Left lobe of liver (tissue), 2 donors: ENCODE measurements at places on chromosomes 1 and 21.

DNA sequence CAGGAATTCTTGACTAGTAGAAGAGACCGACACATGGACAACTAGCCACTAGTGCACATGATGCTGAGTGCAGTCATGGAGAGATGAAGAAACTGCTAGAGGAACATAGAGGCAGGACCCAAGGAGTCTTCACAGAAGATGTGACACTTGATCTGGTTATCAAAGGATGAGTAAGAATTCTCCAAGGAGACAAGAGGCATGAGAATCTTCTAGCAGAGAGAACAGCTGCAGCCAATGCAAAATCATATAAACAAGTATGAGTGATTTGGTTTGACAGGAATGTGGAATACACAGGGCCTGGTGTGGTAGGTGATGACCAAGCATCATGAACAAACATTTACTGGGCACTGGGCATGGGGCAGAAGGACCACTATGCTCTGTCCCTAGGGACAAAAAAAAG lies 140.9 kb upstream of the CTTNBP2NL start:
- no peak for DNase-seq

DNA sequence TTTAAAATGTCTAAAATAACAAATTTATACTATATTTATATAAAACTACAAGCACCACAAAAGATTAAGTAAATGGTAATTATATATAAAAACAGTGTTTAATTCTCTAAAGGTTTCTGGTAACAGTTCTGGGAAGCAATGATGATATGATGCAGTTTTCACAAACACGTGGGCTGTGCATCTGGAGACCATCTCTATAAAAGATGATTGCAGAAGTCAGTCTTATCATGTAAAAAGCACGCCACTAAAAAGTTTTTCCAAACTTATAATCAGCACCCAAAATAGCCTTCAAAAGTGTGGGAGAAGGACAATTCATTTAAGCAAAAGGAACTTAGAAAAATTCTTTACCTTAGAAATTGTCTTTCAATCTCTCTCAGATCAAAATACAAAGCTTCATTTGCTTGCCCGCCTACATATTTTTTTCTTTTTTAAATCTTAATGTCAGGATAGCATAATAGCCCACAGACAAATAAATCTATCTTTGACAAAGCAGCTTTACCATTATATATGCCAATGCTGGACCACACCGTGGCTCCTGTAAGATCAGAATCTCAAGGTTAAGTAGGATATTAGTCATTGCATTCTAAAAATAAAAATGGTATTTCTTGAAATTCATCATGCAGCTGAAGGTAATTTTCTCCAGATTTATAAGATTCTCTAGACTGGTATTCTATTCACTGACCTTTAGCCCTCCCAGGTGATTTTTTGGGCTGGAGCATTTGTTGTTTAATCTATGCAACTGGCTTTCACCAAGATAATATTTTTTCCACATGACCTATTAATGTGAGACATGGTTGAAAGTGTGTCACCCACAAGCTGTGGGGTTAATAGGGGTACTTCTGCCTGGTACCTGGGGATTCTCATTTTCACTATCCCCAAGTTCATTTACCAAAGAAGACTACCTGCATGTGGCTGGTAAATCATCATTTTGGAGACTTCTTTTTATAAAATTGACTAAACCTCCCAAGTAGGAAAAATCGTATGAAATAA lies 189.6 kb upstream of the ST6GALNAC5 start:
- no peak for DNase-seq

- no peak for DNase-seq
Observed at GRCh38 chr1:36034692-36035091, 49.2 kb upstream of the TEKT2 start.

DNA sequence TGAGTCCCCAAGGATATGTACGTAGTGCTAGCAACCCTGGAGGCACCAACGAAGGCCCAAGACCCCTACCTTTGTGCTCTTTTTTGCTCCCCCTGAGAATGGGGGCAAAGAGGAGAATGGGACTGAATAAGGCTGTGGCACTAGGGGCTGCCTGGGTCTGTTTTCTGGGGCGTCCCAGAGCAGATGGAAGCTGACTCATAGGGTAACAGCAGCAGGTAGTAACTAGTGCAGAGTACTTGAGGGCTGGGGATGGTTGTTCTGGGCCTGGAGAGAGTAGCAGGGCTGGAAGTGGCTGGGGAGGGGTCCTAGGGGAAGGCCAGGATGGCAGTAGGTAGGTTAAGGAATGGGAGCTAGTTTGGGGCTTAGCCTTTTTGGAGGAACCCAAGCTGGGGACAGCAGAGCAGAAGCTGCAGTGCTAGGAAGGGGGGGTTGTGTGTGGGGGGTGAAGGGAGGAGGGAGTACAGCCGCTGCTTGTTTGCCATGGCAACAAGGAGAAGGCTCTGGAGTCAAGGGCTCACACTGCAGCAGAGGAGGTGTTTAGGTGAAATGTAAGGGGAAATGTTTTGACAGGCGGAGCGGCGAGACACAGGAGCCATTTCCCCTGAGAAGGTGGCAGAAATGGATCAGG lies 1.8 kb downstream of the NCDN start:
- DNase-seq: no peak

DNA sequence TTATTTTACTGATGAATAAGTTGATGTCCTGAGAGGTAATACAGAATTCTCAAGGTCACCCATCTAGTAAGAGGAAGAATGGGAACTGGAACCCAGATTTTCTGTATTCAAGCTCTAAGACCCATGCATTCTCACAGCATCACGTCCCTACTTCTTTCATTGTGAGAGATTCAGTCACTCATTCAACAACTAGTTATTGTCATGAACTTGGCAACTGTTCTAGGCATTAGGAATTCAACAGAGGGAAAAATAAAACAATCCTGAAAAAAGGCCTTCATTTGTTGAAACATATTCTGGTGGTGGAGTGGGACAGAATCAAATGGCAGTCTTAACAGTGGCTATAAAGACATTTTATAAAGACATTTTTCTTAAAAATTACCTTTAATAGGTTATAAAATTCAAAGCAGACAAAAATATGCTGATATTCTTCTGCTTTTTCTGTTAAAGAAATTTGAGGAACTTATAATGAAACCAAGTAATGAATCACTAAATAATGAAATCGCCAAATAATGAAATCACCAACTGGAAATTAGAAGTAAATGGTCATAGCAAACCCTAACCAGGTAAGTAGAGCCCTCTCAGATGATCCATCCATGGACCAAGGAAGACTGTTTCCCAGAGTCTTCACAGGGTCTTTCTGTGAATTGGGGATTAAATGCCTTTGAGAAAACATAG lies 136.5 kb upstream of the DPYD start:
- no peak for DNase-seq

GRCh38 chr1:75373542-75374159 lies 237.3 kb downstream of the SLC44A5 start:
- no peak for DNase-seq

DNA sequence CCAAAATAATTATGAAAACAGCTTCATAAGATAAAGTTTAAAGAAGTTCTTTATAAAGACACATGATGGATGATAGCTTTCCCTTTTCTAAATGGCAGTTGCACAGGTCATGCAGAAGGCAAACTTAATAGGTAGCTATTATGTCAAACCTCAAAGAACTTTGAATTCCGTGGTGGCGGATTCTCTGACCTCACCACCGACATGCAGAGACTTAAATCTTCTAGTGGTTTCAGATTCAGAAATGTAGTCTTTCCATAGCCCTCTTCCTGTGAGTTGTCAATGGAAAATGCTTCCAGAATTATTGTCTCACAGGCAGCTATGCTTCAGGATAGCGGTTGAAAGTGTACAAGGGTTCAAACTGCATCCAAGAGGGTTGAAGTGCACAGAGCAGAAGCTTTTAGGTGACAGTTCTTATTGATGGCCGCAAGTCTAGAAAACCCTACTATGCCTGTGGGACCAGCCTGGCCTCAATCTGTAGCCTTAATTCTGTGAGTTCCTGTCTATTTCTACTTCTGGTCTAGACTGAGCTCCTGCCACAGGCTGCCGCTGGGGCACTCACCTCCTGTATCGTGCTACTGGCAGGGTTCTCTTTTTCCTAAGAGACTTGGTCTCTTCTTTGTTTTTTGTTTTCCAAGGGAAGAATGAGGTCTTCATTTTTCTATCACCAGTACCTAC lies 117.0 kb upstream of the ERRFI1 start:
- DNase-seq: no peak

- DNase-seq: no peak
Observed at GRCh38 chr21:43312011-43312410, 114.9 kb downstream of the SIK1 start.

- no peak for DNase-seq
Observed at GRCh38 chr1:201361652-201362504, 15.6 kb downstream of the TNNT2 start.

DNA sequence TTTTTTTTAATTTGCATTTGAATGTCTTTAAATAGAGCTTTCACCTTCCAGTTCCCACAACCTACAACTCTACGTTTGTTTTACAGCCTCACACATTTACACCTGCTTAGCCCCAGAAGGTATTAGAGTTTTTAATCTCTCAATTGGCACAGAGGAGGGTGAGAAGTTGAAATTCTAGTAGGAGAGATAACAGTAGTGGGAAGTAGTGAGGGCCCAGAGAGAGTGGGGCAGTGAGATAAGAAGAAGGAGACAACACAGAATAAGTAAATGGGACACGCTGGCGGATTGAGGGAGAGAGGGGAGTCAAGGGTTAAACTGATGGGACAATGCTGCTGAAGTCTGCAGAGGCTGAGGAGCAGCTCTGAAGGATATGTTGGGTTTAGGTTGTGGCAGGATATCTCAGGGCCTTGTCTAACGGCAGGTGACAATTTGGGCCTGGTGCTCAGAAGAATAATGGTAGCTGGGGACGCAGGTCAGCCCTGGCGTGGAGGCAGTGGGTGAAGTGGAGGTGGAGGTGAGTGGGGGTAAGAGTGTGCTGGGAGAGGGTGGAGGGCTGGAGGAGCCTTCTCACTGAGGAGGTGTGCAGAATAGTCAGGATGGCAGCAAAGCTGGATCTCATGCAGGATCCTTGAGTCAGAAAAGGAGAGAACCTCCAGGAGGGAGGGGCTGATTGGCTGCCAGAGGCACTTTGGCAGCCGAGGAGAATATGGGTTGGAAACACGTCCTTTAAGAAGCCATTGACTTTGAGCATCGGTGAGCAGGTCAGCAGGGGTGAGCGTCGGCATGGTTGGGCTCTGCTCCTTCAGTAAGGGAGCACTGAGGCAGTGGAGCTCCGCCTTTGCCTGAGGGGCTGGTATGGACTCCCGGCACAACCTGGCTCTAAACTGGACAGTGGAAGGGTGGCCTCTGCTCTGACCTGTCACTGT lies 72.9 kb downstream of the SYT6 start:
- no peak for DNase-seq

GRCh38 chr1:82141390-82141789 lies 340.7 kb downstream of the ADGRL2 start:
- no peak for DNase-seq

DNA sequence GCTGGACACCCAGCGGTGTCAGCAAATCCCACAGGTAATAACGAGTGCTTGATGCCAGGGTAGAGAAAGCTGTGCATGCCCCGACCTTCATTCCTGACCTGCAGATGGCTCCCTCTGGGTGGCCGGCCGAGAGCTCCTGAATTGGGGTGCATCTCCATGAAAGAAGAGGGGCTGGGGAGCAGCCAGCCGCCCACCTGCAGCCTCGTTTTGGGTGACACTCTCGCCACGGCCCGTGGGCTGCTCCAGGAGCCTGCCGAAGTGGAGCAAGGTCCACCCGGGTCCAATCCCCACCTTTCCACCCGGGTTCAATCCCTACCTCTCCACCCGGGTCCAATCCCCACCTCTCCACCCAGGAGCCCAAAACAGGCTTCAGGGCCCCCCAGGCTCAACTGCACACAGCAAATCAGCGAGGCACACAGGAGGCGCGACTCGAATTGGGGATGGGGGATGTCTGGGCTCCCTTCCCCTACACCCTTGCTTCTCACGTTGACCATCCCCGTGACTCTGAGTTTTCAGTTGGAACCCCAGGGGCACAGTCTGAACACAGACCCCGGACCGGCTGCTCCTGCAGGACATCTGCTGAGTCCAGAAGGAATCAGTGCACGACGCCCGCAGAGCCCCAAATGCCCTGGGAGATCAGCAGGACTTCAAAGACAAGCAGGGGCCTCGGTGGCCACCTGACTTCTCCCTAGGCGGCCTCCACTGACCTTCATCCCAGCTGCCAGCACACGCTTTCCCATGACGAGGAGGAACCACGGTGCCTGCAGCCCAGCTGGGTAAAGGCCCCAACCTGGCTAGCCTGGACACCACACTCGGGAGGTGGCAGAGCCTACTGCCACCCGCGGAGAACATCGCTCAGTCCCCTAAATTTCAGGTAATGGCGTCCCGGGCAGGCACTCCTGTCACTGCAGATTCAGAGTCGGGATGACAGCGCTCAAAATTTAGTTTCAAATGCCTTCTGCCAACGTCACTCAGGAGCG lies 159.0 kb downstream of the NPHP4 start:
- DNase-seq: no peak

- peak; percentile 75 for DNase-seq
Observed at GRCh38 chr21:44337941-44338895, 972 bp downstream of the CFAP410 start.

DNA sequence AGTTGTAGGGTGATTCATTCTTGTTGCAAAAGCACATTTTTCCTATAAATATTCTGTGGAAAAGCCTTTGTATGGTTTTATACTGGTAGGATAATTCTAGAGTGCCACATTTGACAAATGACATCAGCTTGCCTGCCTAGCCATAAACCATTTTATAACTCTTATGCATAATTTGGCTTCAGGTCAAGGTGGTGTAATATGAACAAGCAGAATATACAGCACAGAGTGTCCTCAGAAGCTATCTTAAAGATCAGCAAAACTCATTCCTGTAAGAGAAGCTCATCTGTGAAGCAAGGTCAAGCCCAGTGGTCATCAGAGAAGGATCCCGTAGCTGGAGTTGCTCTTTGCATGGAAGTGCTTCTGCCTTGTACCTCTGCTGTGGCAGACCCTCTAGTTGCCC lies 24.0 kb upstream of the C1orf21 start:
- no peak for DNase-seq

DNA sequence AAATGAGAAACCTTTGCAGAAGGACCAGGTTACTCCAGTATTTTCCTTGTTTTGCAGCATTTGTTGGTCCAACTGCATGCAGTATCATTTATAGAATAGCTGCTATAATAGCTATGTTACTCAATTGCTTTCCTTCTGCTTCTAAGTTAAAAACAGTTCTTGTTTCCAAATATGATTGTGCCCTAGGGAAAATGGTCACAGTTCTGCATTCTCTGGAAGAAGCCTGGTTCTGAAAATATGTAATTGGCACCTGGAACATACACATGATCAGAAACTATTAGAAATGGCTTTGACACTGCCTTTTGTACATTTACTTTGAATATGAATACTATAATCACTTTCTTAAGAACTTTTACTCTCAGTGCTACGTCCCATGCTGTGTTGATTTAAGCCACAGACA lies 33.6 kb downstream of the HENMT1 start:
- DNase-seq: no peak

DNA sequence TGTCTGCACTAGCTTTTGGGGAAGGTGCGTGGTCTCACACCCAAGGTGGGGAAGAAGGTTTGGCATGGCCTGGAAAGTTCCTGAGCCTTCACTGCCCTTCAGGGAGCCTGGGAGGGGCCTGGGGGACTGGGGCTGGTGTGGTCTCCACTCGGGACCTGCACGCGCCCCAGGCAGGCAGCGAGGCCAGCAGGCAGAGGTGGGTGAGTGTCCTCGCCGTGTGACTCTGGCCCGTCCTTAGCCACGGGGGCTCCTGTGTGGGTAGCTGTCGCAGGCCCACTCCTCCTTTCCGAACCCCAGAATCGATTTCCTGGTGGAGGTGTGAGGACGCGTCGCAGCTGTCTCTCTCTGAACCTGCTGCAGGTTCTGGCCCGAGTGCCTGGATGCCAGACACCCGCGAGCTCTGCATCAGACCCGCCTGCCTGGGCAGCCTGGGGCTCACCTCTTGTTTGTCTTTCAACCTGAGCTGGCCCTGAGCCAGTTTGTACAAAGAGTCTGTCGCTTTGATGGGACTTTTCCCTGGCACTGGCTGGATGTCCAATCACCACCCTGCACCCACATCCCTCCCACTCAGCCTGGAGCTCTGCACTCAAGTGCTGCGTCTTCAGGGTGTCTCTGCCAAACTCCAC lies 36.0 kb upstream of the SLC19A1 start:
- DNase-seq: peak; percentile 41
